ENCODE measurements at places on chromosomes 2 and 18.

- DNase-seq, result no peak
Measured at GRCh38 chr18:40926679-40927078, 1028.4 kb upstream of the PIK3C3 start.

DNA sequence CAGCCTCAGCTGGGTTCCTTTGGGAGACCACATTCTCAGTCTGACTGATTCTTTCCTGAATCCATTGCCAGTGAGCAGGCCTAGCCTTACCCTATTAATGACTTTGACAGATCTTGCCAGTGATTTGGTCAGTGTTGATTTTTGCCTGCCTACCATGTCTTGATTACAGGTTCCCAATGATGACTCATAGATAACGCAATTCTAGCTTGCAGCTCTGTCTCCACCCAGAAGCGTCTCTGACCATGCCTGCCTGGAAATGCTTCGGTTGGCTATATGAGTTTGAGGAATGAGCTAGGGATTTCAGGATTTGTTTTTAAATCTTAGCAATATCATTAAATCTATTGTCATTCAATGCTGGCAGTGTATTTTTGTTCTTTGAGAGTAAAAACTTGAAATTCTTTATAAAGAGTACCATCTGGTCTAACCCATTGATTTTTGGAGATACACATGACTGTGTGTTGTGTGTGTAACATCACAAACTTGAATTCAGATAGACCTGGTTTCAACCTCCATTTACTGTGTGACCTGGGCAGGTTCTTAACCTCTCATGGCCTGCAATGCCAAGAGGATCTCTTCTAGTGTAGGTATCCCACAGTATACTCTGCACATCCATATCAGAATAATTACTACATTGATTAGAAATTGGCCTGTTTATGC is 57.0 kb downstream of the CCDC150 start:
- DNase-seq, result no peak

- DNase-seq, result no peak
Measured at GRCh38 chr2:36463365-36463764, 107.8 kb downstream of the CRIM1 start.

DNA sequence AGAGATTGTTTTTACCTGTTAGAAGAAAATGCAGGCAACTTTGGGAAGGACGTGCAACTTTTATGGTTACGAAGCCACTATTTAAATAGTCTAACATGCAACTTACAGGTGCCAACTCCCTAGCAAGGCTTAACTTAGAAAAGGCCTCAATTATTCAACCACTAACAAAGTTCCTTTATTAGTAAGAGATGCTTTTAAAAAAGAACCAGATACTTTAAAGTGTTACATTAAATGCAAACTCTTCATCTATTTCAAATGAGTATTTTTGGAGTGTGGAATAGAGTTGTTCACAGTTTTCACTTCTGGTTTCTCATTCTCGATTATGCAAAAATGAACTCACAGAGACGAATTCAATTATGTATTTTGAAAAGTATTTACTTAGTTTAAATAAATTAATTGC is 51.7 kb downstream of the PELI1 start:
- no peak for DNase-seq

GRCh38 chr2:207469451-207469850 is 60.3 kb upstream of the CREB1 start:
- no peak for DNase-seq

DNA sequence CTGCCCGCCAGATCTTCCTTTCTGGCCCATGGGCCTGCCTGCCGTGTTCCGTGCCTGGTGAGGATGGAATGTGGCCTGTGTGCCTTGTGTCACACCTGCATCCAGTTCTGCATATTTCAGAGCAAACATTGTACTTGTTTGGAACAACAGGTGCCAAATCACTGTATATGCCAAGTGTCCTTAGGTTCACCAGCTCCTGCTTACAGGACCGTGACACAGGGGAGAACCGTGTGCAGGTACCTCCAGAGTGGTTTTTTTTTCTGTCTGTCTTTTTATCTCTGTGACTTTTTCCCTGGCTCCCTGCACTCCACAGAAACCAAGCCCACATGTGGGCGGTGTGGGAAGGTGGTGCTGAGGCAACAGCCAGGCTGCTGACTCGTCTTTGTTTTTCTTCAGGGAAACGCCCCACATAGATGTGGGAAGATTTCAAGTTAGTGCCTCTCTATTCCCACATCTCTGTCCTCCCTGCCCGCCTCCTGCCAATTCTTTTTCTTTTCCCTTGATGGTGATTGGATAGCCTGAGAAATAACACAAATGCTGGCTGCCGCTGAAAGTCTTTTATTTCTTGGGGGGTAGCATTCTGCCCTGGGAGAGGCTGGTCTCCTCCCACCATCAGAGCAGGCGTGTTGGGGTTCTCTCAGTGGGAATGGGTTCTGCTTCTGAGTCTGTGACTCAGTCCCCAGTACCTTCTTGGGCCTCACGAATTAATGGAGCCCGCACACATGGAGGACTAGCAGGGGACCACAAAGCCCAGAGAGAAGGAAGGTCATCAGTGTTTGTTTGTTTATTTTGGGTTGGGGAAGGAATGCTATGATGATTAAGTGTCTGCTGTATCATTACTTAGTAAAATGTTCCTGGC is 21.4 kb downstream of the GRHL1 start:
- DNase-seq, result no peak

DNA sequence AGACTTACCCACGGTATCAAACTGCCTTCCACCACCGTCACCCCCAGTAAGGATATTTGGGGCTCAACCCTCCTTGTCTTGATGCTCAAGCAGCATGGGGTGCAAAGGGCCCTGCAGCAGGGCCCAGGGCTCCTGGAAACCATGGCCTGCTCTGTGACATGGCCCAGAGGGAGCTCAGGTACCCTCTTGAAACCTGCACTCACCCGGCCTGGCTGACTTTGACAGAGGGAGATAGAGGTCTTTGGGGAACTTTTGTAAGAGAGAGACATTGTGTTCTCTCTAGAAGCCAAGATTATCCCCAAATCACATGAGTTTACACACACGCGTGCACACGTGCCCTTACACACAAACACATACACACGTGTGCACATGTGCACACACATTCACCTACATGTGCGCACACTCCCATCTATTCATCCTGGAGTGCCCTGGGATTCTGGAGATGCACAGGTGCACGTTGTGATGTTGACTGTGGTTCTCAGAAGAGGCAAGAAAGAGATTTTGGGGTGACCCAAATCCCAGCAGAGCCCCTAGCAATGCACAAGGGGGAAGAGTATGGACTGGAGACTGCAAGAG is 19.6 kb upstream of the KCNK3 start:
- DNase-seq, result no peak

GRCh38 chr2:230422149-230422548 is 6.1 kb downstream of the SP100 start:
- DNase-seq, result no peak

DNA sequence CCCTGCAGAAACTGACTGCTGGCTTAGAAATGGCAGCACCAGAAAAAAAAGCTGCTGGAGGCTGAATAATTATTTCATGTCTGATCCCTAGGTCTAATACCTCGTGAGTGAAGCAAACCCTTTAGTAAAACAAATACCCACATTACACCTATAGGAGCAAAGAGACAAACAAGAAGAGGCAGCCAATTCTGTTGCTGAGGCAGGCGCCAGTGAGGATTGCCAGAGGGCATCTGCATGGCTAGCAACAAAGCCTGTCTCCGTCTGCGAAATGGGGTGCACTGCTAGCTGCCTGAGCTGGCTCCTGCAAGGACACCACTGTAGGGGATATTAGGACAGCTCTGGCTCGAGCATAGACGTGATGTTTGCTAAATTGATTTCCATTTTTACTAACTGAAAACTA is 509.7 kb downstream of the TDRD15 start:
- DNase-seq, result no peak

- DNase-seq, result no peak
Measured at GRCh38 chr2:176283291-176284068, 14.2 kb downstream of the MTX2 start.

- no peak for DNase-seq
Measured at GRCh38 chr2:99678625-99679024, 188.8 kb upstream of the REV1 start.

DNA sequence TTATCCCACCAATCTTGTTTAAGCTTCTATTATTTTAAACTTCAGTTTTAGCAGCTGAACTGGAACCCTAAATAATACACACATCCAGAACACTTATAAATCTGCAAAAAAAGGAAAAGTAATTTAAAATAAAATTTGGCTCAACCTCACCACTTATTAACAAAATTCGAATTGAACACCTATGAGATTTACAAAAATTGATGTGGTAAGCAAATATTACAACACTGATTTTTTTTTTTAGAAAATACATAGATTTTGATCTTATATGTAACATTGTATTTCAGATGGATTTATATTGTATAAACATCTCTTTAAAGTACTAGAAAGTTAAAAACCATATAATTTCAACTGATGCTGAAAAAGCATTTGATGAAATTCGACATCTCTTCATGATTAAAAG is 81.3 kb upstream of the DYNAP start:
- DNase-seq, result no peak

- DNase-seq, result no peak
Measured at GRCh38 chr18:45522371-45522770, 92.9 kb upstream of the SLC14A2 start.
